ENCODE measurements at places on chromosomes 11 and 22.

GRCh38 chr11:19955660-19956059 is 204.6 kb downstream of the DBX1 start:
- DNase-seq: no peak

- no peak for DNase-seq
Measured at GRCh38 chr11:96322775-96323641, 20.0 kb downstream of the MAML2 start.

- DNase-seq: peak; percentile 53
Measured at GRCh38 chr11:82906236-82906635, 4.7 kb downstream of the DDIAS start.

GRCh38 chr11:64726211-64726641 is 3.2 kb upstream of the NRXN2 start:
- no peak for DNase-seq

- DNase-seq: no peak
Measured at GRCh38 chr11:64359712-64360445, 917 bp downstream of the RPS6KA4 start.

DNA sequence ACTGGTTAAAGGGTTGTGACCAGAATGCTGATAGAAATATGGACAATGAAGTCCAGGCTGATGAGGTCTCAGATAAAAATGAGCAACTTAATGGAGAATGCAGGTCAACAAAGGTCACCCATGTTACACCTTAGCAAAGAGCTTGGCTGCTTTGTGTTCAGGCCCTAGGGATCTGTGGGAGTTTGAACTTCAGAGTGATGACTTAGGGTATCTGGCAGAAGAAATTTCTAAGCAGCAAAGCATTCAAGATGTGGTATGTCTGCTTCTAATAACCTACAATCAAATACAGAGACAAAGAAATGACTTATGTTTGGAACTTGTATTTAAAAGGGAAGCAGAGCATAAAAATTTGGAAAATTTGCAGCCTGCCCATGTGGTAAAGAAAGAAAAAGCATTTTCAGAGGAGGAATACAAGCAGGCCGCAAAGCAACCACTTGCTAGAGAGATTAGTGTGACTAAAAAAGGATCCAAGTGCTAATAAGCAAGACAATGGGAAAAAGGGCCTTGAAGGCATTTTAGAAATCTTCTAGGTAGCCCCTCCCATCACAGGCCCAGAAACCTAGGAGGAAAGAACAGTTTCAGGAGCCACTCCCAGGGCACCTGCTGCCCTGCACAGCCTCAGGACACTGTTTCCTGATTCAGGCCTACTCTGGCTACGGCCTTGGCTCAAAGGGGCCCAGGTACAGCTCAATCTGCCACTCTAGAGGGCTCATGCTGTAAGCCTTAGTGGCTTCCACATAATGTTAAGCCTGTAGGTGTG is 41.3 kb downstream of the TNKS1BP1 start:
- no peak for DNase-seq

DNA sequence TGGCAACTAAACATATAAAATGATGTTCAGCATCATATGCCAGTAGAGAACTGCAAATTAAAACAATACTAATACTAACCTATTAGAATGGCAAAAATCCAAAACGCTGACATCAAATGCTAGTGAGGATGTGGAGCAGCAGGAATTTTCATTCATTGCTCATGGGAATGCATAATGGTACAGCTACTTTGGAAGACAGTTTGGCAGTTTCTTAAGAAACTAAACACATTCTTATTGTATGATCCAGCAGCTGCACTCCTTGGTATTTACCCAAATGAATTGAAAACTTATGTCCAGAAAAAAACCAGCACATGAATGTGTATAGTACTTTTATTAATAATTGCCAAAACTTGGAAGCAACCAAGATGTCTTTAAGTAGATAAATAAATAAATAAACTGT is 258.0 kb downstream of the TENM4 start:
- DNase-seq: no peak

DNA sequence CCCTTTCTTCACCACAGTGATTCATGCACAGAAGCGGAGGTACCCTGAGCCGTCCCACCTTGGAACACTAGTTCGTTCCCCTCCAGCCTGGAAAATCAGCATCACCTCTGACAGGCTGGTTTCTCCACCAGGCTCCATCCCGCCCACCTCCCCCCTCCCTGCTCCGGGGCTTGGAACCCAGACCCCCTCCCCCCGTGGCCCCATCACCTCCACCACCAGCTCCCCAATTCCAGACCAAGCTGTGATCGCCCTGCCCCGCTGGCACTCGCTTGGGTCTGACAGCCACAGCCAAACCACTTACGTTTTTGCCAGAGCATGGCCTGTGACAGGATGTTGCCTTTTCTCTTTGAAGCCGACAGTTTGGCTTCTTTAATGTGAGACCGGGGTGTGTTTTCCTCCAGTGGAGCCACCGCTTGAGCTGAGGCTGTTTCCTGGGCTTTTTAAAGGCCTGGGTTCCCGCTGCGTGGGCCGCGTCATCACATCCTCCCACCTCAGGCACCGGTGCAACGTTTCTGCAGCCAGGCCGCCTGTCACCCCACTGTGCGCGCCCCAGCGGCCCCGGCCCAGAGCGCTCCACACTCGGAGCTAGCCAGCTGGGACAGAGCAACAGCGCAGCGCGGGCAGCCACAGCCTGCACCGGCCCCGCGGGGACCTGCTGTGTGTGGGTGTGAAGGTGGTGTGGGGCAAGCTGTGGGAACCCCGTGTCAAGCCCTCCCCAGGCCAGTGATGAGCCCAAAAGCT is at the start of gene POU2AF1:
Gene POU2AF1, minus strand, starts transcription at position 415 of the 741 bp plus-strand sequence. Its CDS starts 98 bp downstream, at position 317.
- no peak for DNase-seq

GRCh38 chr11:33944693-33945424 is 53.0 kb upstream of the LMO2 start:
- DNase-seq: no peak

DNA sequence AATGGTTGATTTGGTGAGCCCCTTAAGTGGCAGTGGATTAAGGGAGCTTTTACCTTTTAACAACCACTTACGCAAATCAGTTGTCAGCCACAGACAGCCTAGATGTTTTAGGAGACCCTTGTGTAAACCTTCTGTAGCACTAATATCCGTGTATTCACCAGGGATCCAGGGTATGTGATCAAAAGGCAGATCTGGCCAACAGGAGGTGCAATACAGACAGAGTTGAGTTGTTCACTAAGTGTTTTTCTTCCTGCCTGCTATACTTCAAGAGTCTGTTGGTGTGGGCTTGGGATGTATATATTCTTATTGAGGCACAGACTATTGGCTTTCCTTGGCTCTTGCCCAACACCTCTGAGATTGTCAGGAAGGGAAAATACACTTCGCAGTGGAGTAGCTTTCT is 175.1 kb downstream of the FAT3 start:
- no peak for DNase-seq

DNA sequence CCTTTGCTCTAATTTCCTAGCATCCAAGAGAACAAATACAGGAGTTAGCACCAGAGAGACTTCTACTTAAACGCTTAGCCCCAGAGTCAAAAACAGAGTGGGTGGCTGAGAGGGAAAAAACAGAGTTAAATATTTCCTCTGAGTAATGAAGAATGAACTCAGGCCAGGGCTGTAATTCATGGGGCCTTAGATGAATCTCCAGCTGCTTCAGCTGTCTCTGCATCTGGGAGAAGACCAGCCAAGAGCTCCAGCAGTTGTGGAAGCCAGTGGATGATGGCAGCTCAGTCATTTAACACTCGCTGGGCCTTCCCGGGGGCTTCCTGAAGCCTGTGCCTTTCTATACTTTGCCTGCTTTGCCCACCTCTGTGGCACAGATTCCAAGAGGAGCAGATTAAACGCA is 5.7 kb upstream of the ADAMTS15 start:
- no peak for DNase-seq

DNA sequence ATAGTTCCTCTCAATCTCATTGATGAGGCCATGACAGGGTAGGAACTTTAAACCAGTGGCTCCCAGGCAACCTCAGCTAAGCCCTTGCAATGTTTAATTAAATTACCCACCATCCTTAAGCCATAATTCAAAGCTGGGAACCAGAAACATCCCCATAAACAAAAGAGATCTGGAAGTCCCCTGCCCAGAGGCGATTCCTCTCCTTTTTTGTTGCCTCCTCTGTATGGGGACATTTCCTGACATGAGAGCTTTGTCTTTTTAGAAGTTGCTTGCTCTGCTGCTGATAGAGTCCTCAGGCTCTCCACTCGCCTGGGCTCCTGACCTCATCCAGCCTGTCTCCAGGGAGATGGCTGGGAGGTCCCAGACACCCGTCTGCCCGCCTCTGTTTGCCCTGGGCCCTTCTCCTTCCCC is 3.2 kb downstream of the DTX4 start:
- peak; percentile 47 for DNase-seq

DNA sequence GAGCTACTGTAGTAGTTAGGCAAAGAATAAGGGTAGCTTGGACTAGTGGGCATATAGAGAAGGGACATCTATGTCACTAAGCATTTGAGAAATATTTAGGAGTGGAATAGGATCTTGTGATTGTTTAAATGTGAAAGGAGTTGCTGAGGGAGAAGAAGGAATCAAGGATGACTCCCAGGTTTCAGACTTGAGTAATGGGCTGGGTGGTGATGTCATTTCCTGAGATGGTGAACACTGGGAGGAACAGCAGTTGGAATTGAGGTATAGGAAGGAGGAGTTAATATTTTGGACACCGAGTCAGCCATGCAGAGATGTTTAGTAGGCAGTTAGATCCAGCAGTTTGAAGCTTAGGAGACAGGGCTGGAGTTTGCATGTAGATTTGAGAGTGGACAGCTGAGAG is 40.1 kb downstream of the REXO2 start:
- no peak for DNase-seq

DNA sequence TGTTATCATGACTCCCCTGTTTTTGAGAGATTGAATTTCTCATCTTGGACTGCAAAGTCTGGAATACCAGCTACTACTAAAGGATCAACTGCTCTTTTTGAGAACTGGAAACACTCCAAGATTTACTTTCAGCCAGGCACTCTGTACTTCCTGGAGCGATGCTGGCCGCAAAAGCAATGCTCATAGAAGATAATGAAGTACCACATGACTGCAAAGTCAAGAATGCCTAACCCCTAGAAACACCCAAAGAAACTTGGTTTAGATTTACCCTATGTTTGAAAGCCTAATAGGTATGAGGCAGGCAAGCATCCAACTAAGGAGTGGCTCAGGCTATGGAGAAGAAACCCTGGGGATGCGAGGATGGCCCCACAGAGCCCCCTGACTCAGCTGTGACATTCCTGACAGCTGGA is 47.7 kb upstream of the ARHGAP20 start:
- no peak for DNase-seq

GRCh38 chr11:58958500-58958899 is 19.2 kb downstream of the GLYATL1 start:
- peak; percentile 29 for DNase-seq

DNA sequence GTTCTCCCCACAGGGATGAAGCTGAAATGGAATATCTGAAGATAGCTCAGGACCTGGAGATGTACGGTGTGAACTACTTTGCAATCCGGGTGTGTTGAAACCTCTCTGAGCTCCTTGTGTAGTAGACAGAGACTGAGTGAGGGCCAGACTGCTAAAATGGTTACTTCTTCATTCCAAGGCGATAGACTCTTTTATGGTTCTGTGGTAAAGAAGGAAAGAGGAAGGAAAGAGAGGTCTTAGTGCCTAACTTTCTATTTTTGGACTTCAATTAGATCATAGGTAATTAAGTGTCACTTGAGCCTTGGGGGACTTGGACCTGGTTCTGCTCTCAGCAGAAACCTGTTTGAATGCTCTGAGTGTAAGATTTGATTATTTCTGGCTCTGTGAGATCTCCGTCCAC is 54.7 kb downstream of the NF2 start:
- DNase-seq: peak; percentile 64

- DNase-seq: peak; percentile 96
Measured at GRCh38 chr11:1335811-1336761, 26.7 kb upstream of the TOLLIP start.

- no peak for DNase-seq
Measured at GRCh38 chr11:125457814-125458343, 38.2 kb downstream of the FEZ1 start.

- DNase-seq: no peak
Measured at GRCh38 chr22:27260087-27260698, 541.4 kb downstream of the MN1 start.

Measured in inflammatory macrophage treated with lipopolysaccharide for 1 hour (primary cell).